AG10803 (cell line): ENCODE measurements at places on chromosomes 2 and 18.

DNA sequence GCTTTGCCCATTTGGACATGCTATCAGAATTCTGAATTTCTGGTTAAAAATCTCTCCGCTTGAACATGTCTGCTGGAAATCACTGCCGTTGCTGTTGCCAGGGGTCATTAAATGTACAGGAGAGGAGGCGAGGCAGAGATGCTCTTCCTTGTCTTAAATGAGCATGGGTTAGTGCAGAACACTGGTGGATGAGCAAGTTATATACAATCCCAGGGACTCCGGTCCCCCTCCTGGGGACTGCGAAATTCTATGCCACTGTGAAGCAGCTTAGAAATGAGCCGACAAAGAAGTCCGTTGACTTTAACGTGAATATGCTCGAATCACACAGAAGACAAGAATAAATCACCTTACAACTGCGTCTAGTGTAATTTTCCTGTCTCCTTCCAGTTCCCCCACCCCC, 95.1 kb upstream of the KLHL14 start:
- no peak for DNase-seq

GRCh38 chr2:212945526-212945925, 205.9 kb downstream of the IKZF2 start:
- DNase-seq, result no peak

DNA sequence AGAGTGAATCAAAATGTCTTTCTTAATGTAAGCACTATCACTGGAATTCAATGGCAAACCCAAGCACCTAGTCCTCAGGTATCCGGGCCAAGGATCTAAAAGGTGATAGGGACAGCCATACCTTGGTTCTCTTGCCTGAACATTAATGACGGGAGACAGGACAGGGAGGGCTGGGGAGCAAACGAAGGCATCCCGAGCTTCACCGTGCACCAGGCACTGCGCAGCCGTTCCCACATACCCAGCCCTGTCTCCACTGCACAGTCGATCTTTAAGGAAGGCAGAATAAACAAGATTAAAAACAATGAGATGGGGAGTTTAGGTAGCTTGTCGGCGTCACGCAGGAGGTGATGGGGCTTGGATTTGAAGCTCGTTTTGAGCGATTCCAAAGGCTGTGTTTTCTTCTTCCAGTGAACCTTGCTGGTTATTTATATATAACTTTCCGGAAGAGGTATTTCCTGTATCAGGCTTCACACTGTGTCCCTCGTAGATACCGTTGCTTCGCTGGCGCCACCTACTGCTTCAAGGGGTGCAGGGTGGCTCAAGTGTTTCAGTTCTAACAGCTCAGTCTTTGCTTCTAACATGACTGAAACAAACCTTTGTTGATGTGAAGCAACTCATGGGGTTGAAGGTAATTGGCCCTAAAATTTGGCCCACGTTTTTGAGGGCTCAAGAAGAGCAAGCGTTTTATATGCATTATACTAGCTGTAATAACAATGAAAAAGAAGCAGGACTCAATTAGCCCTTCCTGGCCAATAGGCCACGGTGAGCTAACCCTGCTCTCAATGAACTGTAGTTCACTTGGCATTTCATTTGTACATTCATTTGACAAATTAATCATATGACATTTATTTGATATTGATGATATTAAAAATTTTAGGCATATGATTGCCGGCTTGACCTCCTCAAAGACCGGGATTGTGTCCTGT, 77.4 kb downstream of the DCDC2C start:
- peak; percentile 5 for DNase-seq

GRCh38 chr18:56570978-56571377, 67.4 kb downstream of the TXNL1 start:
- DNase-seq, result no peak

GRCh38 chr2:81550277-81550676, 1245.7 kb upstream of the LRRTM1 start:
- no peak for DNase-seq

- DNase-seq, result no peak
Observed at GRCh38 chr2:129016972-129017371, 698.3 kb upstream of the HS6ST1 start.

- DNase-seq, result peak; percentile 41
Observed at GRCh38 chr2:163348857-163349380, 386.9 kb downstream of the FIGN start.

DNA sequence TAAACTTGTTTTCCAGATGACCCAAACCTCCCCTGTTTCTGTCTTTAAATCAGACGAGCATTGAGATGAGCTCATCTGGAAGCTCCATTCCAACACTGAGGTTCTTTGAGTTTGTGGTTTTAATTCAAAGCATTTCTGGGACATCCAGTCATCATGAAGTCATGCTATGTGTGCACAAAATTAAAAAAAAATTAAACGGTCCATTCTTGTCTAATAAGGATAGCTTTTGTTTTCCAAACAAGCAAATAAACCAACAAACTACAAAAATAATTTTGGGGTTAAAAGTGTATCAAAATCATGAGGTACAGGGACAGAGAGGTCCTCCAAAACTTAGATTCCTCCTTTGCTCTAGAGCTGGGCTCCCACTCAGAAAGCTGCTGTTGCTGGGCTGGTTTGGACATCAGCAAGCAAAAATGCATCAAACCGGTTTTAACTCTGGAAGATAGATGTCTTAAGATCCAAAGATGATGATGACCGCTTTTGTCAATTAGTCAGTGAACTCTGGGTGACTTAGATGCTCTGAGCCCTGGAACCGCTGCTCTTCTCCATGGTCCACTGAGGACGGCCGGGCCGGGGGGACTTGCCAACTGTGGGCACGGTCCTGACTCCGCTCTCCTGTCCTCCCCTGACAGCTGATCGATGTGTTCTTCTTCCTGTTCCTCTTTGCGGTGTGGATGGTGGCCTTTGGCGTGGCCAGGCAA, 65.4 kb downstream of the TRPM8 start:
- peak; percentile 90 for DNase-seq

- peak; percentile 52 for DNase-seq
Observed at GRCh38 chr18:35580701-35581539, 620 bp upstream of the GALNT1 start.

- DNase-seq, result no peak
Observed at GRCh38 chr2:43254331-43254730, 27.9 kb upstream of the ZFP36L2 start.

GRCh38 chr2:86223140-86223926, 24.1 kb downstream of the MRPL35 start:
- DNase-seq, result peak; percentile 47

DNA sequence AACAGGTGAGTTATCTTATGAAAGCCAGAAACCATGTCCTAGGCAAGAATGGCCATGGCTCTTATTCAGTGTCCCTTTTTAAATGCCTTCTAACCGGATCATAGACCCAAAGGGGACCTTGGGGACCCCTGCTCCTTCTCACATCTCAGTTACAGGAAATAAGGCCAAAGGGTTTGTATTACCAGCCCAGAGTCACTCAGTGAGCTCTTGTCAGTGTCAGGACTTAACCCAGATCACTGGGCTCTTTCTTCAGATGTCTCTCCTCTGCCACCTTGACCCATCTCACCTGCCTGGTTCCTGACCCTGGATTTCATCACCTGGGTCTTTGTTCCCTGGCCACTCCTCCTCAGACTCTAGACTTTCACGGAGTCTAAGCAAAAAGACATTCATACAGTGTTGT, 556.7 kb downstream of the CMPK2 start:
- no peak for DNase-seq

DNA sequence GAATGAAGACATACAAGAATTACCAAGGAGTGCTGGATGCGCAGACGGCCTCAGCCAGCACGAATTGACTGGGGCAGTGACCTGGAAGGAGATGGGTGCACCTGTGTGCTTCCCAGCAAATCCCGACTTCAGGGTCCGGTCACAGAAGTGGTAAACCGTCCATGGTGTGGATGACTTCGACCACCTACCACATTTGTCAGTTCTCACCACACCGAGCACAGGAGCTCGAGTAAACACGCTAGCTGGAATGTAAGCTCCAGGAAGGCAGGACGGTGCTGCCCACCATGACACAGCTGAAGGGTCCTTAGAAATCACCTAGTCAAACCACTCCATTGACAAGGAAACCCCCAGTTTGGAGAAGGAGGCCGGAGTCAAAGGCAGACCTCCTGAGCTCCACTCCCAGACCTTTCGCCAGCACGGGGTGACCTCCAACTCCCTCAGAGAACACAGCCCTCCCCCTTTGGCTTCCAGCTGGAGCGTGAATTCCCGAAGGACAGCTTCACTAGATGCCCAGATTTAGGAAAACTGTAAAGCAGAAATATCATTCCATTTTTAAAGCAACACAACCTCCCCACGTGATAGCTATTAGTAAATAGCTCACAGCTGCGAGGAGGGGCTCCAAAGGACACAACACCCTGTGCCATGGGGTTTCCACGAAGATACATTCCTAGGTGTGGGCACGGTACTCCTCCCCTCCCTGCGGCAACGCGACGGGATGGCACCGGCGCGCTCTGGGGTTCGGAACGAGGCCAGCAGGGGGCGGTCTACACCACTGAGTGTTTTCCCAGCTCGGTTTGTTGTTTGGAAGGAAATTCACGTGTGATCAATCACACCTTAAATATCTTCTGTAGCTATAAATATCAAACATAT, 34.1 kb upstream of the GNAL start:
- DNase-seq, result peak; percentile 17

DNA sequence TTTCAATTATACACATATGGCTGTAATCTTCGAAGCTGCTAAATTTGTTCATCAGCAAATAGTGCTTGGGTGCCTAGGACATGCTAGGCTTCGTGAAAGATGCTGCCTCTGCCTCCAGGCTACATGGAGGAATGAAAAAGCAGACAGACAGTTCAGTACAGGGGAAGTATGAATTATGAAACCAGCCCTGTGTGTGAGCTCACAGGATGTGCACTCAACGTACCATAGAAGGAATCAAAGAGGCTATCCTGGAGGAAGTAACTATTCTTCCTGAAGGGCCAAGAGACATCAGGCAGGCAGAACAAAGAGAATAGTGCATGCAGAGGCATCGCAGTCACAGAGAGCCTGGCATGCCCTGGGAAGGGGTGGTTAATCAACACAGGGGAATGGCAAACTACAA, 61.4 kb downstream of the DYM start:
- peak; percentile 34 for DNase-seq

GRCh38 chr2:173355132-173355865, 627 bp downstream of the CDCA7 start:
- DNase-seq, result peak; percentile 47

GRCh38 chr2:44723921-44724320, 217.6 kb upstream of the SIX3 start:
- no peak for DNase-seq

GRCh38 chr2:230777721-230778120, 65.1 kb downstream of the CAB39 start:
- DNase-seq, result no peak

- no peak for DNase-seq
Observed at GRCh38 chr2:37654419-37654818, 17.0 kb downstream of the CDC42EP3 start.

GRCh38 chr2:152508446-152508845, 173.5 kb downstream of the FMNL2 start:
- DNase-seq, result no peak

DNA sequence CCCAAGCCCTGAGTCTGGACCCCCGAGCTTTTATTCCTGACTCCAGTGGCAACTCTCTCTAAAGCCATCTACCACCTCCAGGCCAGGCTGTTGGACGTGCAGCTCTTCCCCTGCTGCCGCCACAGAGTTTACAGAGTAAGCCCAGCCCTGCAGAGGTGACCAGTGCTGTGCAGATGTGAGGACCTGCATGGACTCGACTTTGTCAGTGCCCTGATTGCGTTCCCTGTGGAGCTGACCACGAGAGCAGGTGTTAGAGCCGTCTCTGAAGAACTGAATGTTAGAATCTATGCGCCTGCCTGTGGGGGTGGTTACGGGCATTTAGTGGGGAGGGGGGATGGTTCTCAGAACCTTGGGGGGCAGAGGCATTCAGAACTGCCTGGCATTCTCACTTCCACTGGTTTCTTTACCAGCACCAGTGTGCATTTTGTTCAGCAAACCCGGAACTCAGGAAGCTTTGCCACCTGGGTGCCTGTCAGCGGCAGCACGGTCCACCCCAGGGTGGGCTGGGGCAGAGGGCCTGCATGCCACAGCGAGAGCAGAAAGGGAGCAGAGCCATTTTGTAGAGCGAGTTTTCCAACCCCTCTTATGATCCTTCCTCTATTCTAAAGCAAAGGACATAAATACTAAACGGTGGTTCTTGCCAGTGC, 137.9 kb downstream of the KLHL29 start:
- DNase-seq, result no peak

DNA sequence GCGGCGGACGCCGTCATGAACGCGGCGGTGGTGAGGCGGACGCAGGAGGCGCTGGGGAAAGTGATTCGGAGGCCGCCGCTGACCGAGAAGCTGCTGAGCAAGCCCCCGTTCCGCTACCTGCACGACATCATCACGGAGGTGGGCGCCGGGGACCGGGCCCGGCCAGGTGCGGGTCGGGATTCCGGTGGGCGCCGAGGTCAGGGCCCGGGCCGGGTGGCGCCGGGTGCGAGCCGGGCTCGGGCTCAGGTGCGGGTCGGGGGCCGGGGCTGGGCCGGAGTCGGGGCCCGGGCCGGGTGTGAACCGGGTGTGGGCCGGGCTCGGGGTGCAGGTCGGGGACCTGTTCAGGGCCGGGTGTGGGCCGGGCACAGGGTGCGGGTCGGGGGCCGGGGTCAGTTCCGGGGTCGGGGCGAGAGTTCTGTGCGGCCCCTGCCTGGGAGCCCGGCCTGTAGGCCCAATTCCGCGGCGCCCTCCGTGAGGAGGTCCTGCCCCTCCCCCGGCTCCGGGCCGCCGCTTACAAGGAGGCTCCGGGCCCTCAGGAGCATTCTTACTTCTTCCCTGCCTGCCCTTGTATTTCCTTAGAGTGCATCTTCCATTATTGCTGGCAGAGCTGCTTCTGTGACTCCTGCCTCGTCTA, 447 bp downstream of the TRAF3IP1 start:
- peak; percentile 18 for DNase-seq

DNA sequence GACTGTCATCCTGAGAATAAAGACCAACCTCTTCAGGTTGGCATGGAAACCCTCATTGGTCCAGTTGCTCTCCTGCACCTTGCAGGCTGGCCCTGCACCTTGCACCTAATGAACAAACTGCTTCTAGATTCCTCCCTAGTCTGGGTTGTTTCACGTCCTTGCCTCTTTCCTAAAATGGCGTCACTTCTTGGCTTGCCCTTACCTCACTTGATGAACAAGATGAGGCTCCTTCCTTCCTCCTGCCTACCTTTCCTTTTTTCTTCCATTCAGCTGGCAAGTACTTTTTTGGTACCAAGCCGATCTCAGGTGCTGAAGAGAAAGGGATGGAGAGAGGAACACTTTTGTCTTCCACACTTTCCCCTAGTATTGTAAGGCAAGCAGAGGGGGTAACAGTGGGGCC, 74.5 kb downstream of the MYCN start:
- DNase-seq, result no peak

DNA sequence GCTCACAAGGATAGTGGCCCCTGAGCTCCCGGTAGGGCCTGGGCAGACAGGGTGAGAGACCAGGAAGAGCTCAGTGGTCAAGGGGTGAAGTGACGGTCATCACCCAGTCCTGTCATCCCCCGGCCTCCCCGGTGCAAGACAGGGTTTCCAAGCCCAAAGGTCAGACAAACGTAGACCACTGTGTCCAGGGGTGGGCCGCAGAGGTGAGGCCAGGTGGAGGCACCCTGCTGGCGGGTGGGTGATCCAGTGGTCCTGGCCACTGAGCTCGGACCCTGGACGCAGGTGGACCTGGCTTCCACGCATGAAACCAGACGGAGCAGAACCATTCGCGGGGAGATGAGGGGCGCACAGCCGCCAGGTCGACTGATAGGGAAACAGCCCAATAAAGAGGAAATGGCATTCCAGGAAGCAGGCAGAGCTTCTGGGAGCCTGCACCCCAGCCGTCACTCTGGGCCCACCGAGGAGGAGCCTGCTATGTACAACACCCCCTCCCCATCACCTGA, 14.4 kb upstream of the SNED1 start:
- no peak for DNase-seq

GRCh38 chr2:149271575-149271974, 58.8 kb upstream of the LYPD6 start:
- DNase-seq, result no peak

- DNase-seq, result no peak
Observed at GRCh38 chr2:136479696-136480095, 285.6 kb upstream of the THSD7B start.
